ENCODE measurements at places on chromosomes 7 and 10. TPM values are rescaled to one million over a fixed set of nuclear protein-coding genes. Genes with fewer than 3 reads are reported as not detected.

GRCh38 chr10:67299761-67300160 is 373.9 kb downstream of the LRRTM3 start:
- no peak for DNase-seq

- no peak for DNase-seq
Measured at GRCh38 chr10:97171001-97171400, 14.8 kb downstream of the SLIT1 start.

DNA sequence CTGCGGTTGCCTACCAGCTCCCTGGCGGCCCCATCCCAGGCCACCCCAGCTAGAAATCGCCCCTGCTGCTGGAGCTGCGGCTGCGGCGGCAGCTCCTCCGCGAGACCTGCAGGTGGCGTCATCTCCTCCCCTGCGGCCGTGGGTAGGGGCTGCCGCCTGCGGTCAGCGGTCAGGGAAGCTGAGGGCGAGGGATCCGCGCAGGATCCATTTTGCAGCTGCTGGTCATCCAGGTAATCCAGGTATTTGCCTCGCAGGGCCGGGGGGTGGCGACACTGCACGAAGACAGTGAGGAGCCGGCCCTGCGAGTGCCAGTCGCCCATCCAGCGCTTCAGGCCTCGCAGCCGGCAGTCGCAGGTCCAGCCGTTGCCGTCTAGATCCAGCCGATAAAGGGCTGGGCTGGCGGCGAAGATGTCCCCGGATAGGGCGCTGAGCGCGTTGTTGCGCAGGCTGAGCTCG is 1.5 kb downstream of the TRIL start:
- peak; percentile 68 for DNase-seq

DNA sequence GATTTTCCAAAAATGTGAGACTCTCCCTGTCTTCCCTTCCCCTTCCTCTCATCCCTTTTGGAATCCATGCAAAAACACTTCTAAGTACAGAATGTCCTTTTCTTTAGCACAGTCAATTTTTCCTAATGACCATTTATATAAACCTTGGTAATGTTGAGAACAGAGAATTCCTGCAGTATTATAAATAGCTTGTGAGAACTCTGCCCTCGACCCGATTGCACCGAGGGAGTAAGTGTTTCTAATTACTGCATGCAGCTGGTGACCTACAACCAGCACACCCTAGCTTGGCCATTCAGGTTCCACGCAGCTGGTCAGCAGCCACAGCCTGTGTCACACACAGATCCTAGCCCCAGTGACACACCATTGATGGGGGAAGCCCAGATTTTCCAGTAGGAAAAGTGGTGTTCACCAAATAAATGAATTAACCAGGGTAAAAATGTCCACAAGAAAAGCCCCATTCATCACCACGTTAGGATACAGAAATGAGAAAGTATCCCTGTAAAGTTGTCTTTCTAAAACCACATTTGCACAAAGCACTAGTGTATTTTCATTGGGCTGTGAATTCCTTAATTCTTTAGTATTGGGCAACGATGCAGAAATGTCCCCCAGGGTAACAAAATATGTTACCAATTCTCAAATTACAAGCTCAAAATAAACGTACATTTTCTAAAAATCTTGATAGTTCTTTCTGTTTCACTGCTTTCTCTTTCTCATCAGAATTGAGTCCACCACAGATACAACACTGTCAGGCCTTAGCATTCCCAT is 499.0 kb upstream of the KLF6 start:
- DNase-seq: no peak

- DNase-seq: no peak
Measured at GRCh38 chr7:20331910-20332813, 1.5 kb downstream of the ITGB8 start.

GRCh38 chr7:3175285-3175902 is 125.7 kb upstream of the SDK1 start:
- DNase-seq: no peak

- DNase-seq: no peak
Measured at GRCh38 chr10:48697821-48698764, 13.4 kb downstream of the WDFY4 start.

GRCh38 chr7:55044791-55045190 is 26.0 kb downstream of the EGFR start:
- no peak for DNase-seq

GRCh38 chr7:142759433-142759832 is 10.2 kb downstream of the PRSS1 start:
- DNase-seq: no peak

DNA sequence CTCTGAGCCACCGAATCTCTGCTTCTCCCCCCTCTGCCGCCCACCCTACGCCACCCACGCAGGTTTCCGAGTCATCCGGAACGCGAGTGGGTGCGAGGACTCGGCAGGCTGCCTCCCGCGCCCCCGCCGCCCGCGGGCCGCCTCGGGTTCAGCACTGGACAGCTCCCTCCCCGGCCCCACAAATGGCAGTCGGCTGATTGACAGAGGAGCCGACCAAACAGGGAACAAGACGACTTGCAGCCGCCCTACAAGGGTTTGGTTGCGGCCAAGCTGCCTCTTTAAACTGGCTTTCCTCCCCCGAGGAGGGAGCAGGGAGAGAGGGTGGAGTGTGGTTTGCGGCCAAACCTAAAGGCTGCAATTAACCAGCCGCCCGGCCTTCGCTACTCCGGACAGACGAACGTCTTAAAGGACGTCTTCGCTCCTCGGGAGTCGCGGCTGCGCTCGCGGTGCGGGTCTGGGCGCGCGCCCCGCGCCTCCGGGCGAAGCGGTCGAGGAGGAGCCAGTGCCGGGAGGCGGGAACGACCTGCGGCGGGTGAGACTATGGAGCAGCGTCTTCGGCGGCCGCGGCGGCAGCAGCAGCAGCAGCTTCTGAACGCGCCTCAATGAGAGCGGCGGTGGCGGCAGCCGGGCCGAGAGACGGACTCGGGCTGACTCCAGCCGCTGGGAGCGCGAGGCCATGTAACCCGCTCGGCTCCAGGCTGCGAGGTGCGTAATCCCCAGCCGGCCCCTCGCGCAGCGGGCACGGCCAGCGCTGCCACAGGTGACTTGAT is at the start of gene GPR158:
GPR158 (plus strand) TSS at position 541 of the 770 bp plus-strand sequence. CDS start 420 bp downstream, outside the sequence.
- DNase-seq: peak; percentile 79

DNA sequence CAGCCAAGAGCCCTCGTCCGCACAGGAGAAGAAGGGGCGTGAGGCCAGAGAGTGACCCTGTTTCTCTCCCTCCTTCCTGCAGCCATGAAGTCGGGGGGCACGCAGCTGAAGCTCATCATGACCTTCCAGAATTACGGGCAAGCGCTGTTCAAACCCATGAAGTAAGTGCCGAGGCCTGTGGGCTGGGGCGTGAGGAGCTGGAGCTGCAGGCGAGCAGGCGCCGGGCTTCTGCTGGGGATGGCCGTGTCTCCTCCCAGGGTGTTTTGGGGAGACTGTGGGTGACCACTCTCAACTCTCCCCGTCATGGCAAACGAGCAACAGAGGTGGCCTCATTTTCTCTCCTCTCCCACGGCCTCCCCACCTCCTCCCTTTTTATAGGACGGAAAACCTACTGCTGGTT is 16.4 kb downstream of the FAM20C start:
- no peak for DNase-seq

OR6V1 gene
- total RNA-seq: not detected

LRRD1 gene
- total RNA-seq: not detected

TUBAL3 gene
- total RNA-seq: not detected

ETV1 gene
- 8.4 TPM for total RNA-seq

PON1 gene
- 465 TPM for total RNA-seq

ST8SIA6 gene
- total RNA-seq: 1.8 TPM

POLR2J2 gene
- 3.7 TPM for total RNA-seq

SH2D4B gene
- total RNA-seq: not detected

HOXA9 gene
- total RNA-seq: not detected

FAM13C gene
- total RNA-seq: 1.3 TPM

FOXI2 gene
- not detected for total RNA-seq

IDE gene
- 26.9 TPM for total RNA-seq

Data from left lobe of liver (tissue), 2 donors.